ENCODE measurements at places on chromosomes 2 and 18. TPM values are rescaled to one million over a fixed set of nuclear protein-coding genes. Genes with fewer than 3 reads are reported as not detected.

SIX3 gene
- total RNA-seq = not detected

ALK gene
- under 0.01 TPM for total RNA-seq

NT5DC4 gene
- not detected for total RNA-seq

CCL20 gene
- not detected for total RNA-seq

TSPYL6 gene
- not detected for total RNA-seq

TTN gene
- total RNA-seq = 0.12 TPM

HJURP gene
- 1.2 TPM for total RNA-seq

Measured in smooth muscle cell of the coronary artery (primary cell).